ENCODE measurements at places on chromosomes 2 and 18. TPM values are rescaled to one million over a fixed set of nuclear protein-coding genes. Genes with fewer than 3 reads are reported as not detected.

Gene REG3A
- not detected for total RNA-seq

Gene TXNDC2
- total RNA-seq: 0.18 TPM

Gene LMAN2L
- 22.9 TPM for total RNA-seq

Gene SERPINB11
- not detected for total RNA-seq
